ENCODE measurements at places on chromosomes 13 and 19.

GRCh38 chr13:34833562-34834182, 108.4 kb upstream of the NBEA start:
- DNase-seq = no peak

DNA sequence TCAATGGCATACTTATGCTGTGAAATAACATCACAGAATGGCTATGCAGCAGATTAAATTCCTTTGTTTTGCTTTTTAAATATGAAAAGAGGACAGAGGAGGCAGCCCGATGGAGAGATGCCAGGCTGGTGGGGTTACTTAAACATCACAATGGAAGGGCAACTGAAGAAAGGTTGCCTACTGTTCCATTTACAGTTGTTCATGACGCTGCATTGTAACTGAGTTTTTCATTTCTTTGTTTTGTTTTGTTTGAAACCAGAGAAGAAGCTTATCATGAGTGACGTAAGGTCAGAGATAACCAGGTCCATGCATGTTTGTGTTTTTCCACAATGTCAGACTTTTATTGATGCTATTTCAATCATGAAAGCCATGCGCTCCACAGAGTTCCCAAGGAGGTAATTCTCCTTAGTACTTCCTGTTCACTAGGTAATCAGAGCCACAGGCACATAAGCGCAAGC, 273.8 kb downstream of the LHFPL6 start:
- DNase-seq = no peak

GRCh38 chr13:41785402-41786172, 175.3 kb downstream of the VWA8 start:
- DNase-seq = no peak

DNA sequence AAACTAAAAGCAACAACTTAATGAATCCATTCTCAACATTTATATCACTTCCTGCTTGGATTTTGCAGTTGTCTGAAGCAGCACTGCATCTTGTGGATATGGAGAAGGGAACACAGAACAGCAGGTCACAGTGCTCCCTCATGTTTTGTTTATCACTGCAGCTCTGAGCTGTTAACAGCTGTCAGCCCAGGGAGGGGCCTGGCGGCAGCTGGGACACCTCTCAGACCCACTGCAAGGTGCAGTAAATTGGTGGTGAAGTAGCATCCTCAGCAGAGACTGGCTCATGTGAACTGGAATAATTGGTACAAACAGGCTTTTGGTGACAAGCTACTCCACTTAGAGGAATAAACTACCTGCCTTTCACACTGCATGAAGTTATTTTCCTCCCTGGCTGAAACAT, 170.4 kb downstream of the LIG4 start:
- no peak for DNase-seq

- DNase-seq = no peak
These were observed 163.9 kb downstream of the KCTD15 start for GRCh38 chr19:33960566-33960965.

- no peak for DNase-seq
These were observed 9.9 kb downstream of the ETFB start for GRCh38 chr19:51356159-51356801.

- no peak for DNase-seq
These were observed 98.3 kb downstream of the TNFRSF19 start for GRCh38 chr13:23668562-23668961.

DNA sequence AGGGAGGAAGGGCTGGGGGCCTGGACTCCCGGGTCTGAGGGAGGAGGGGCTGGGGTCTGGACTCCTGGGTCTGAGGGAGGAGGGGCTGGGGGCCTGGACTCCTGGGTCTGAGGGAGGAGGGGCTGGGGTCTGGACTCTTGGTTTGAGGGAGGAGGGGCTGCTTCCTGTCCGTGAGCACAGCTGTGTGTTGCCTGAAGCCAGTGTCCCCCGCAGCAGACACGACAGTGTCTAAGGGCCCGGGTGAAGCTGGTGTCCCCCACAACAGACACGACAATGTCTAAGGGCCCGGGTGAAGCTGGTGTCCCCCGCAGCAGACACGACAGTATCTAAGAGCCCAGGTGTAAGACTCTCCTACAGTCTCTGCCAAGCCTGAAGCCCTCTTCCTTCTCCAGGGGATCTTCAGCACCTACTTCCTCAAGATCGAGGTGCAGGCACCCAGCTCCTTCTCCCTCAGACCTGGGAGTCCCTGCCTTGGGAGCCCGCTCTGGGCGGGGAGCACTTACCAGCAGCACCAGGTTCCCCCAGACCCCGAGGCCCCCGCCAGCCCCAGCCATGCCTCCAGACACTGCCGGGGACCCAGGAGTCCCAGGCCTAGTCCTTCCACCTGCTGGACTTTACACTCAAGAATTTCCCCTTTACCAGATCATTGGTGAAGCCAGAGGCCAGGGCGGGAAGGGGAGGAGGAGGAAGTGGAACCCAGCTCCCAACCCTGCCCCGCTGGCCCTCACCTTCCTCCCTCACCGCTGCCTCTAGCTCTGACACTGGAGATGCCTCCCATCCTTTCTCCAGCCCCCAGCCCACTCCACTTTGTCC, at the start of gene PTPRH:
Gene PTPRH (minus strand): TSS at position 622 of the 813 bp plus-strand sequence. CDS start 68 bp downstream, at position 554.
- no peak for DNase-seq

GRCh38 chr13:87052731-87053130, 618.4 kb upstream of the SLITRK5 start:
- DNase-seq = no peak

GRCh38 chr13:44352671-44353070, 21.0 kb upstream of the SERP2 start:
- no peak for DNase-seq

GRCh38 chr13:101325423-101325822, 90.9 kb downstream of the NALCN start:
- DNase-seq = peak; percentile 44

DNA sequence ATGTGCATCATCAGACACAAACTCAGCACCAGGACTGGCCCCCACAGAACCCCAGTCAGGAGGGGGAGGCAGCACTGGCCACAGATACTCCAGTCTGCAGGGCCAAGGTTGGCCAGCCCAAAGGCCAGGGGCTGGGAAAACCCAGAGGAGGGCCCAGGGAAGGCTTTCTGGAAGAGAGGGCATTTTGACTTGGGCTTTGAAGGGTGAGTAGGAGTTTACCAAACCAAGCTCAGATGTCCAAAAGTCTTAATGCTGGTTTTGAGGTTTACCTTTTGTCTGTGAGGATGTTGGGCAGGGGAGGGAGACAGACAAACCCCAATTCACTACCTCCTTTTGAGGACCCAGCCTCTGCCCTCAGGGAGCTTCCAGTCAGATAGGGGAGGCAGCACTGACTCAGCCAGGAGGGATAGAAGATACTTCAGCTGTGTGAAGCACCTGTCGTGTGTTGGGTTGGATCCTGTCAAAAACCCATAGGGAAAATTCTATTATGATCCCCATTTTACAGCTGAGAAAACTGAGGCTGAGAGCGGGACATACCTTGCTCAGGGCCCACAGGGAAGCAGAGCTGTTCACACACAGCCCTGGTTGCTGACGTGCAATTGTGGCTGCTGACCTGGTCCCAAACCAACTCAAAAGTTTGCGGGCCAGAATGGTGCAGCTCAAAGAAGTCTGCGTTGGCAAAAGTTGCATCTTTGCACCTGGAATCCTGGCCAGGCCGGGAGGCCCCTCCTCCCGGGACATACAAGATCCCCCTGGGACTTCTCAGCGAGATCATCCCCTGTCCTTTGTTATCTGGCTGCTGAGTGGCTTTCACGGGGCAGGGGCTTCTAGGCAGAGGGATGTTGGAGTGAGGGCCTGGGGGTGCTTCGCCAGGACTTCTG, 13.1 kb downstream of the CILP2 start:
- DNase-seq = no peak

Measured in NCI-H1436 (cell line).